BE2C (cell line): ENCODE measurements at places on chromosomes 11 and 22.

GRCh38 chr11:5124891-5125620 lies 13.1 kb downstream of the OR52A5 start:
- DNase-seq = no peak

DNA sequence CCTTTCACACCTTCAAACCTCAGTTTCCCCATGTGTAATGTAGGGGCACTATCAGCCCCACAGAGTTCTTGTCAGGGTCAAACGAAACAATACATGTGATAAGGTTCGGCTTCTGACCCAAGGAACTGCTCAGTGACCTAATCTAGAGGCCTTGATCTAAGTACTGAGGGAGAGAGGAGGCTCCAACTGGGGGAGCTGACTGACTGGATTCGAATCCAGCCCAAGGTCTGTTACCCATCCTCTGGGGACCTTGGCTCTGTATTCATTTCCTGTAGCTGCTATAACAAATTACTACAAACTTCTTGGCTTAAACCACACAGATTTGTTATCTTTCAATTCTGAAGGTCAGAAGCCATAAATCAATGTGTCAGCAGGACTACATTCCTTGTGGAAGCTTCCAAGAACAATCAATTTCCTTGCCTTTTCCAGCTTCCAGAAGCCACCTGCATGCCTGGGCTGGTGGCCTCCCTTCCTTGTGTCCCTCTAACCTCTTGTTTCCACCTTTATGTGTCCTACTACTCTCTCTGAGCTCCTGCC lies 10.7 kb upstream of the ANAPC15 start:
- no peak for DNase-seq

DNA sequence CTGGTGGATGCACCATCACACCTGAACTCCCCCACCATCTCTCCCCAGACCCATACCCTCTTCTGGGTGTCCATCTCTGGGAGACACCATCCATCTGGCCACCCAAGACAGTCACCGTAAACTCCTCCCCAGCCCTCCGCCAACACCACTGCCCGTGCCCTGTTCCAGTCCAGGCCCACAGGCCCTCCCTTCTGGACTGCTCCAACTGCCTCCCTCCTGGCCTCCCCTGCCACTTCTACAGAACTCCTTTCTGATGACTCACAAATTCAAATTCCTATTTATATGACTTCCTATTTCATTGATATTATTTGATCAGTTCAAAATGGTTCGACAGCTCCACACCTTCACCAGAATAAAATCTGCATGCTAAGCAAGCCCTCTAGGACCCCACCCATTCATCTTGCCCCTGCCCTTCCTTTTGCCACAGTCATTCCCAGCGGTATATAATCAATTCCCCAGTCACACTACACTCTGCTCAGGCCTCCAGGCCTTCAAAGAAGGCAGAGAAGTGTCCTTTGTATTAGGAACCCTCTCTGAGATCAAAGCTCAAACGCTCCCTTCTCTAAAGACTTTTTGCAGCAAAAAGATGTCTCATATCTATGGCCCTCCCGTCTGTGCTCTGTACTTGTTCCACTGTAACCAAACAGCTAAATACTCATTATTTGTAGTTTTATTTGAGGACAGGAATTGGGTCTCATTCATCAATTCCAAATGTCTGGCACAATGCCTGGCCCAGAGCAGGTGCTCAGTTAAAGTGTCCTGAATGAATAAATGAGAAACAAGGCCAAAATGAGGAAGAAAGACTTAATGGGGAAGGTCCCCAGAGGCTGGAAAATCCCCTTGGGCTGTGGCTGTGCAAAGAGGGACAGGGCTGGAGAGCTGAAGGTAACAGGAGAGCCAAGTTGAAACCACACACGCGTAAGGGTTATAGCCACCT lies 29.0 kb downstream of the MYH9 start:
- DNase-seq = no peak

GRCh38 chr22:26489447-26490036 lies 5.9 kb downstream of the SRRD start:
- no peak for DNase-seq

DNA sequence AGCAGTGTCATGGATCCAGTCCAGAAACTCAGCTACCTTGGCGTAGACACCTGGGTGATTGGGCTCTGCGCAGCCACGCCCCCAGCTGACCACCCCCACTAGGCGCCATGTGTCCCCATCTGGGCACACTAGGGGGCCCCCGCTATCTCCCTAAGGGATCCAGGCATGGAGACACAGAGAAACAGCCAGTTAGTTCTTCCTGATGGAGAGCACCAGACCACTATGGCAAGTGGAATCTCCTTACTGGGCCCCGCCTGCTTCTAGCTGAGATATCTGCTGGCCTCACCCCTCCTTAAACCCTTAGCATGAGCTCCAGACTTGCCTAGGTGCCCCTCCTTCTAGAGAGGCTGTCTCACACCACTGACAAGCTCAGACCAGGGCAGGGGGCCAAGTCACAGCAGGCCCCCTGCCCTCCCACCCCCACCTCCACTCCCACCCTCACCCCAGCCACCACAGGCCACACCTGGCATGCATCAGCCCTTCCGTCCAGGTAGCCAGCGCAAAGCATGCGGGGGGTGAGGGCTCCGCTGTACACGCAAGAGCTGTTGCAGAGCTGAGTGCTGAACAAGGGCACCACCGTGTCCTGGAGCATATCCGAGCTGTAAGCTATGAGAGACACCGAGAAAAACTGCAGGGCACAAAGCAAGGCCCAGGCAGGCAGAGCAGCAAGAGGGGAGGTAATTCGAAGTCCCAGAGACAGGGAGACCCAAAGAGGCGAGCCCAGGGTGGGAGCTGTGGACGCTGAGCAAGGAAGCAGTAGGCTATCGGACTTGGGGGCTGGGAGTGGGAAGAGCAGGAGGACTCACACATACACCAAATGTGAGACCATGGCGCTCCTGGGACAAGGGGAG lies 16.1 kb downstream of the TMPRSS5 start:
- no peak for DNase-seq

- DNase-seq = no peak
These were observed 32.0 kb downstream of the TRIM66 start for GRCh38 chr11:8650401-8650990.

GRCh38 chr11:4713241-4713640 lies 8.7 kb downstream of the MMP26 start:
- DNase-seq = no peak

GRCh38 chr22:42856865-42857704 lies at the start of gene ARFGAP3:
Gene ARFGAP3 (minus strand): TSS chr22:42857273. CDS start chr22:42857182, 91 bp downstream.
- peak; percentile 97 for DNase-seq

GRCh38 chr11:66859686-66860448 lies 3.0 kb downstream of the LRFN4 start:
- DNase-seq = no peak

- DNase-seq = peak; percentile 56
These were observed 12.6 kb upstream of the COX8A start for GRCh38 chr11:63961608-63962412.

- no peak for DNase-seq
These were observed 16.1 kb downstream of the TMEM25 start for GRCh38 chr11:118547132-118547531.

DNA sequence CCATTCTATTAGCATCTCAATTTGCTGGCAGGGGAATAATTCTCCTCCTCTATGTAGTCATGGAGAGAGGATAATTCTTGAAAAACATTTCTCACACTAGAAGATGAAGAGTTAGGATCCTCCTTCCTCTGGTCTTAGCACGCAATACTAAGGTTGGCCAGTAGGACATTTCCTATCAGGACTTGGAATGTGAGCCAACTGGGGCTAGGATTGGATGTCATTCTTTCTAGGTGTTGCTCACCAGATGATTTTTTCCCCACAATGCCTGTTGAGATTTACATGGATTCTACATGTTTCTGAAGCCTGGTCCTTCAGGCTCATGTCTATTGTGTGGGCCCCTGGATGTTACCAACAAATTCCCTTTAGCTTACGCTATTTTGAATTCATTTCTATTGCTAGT lies 28.0 kb downstream of the SLN start:
- DNase-seq = peak; percentile 18

GRCh38 chr22:33573479-33573878 lies 346.8 kb downstream of the LARGE1 start:
- DNase-seq = no peak

DNA sequence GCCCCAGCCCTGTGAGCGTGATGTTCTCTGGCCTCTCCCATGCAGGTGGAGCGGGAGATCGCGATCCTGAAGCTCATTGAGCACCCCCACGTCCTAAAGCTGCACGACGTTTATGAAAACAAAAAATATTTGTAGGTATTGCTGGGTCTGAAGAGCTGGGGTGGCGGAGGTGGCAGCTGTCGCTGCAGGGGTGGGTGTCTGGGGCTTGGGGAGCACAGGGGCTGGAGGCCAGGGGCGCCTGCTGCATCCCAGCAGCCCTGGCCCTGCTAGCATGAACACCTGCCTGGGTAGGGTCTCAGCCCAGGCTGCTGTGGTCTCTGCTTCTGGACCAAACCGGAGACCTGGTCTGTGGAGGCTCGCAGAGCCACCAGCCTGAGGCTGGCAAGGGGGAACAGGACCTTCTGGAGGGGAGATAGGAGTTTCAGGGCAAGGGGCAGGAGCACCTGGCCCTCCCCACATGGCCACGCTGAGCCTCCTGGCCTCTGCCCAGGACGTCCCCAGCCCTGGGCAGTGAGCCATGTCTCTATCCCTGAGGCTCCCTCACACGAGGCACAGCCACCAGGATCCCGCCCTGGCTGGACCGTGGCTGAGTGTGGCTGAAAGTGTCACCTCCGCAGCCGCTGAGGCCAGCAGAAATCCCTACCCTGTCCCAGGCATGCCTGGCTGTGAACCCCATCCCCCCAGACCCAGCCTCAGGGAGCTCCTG lies 48.2 kb downstream of the MOB2 start:
- DNase-seq = no peak

DNA sequence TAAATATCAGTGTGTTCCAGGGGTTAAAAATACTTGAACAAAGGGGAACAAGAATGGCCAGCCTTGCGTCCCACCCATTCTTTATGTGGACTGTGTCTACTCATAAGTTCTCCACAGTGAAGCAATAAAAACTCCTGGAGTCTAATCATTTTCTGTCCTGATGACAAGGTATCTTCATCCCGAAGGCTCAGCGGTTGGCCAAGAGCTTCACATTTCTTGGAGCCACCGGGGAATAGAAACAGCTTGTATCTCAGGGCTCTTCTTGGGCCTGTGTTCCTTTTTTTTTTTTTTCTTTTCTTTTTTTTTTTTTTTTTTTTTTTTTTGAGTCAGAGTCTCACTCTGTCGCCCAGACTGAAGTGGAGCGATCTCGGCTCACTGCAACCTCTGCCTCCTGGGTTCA lies 36.8 kb upstream of the ADORA2A start:
- DNase-seq = no peak

DNA sequence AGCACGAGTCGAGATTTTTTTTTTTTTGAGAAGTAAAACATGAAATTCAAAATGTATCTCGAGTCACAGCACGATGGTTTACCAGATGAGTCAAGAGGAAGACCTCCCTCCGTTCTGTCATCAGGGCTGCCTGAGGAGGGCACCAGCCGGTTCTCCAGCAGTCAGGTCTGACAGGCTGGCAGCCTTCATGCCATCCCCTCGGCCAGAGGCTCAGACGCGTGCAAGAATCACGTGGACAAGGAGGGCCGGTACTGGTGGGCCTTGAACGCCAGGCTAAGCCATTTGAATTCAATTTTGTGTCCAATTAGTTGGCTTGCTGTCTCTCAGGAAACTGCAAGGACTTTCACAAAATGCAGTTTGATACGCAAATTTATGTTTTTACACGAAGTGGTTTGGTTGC lies 1412.2 kb downstream of the BRD1 start:
- no peak for DNase-seq

DNA sequence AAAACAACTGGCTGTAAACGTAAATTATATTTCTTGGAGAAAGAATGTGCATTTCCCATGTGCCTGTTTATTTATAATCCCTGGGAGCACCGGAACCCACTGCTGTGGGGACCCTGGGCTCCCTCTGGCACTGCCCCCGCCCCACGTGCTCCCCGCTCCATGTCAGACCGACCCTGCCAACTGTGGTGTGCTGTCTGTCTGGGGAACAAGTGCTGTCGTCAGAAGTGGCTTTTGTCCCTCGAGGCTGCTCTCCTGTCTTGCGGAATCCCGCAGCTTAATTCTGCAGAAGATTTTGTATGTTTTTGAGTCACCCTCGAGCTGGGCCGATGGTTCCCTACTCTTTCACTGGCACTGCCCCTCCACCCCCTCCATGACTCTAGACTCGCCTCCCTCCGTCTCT lies 2.4 kb downstream of the LRRC10B start:
- no peak for DNase-seq

- peak; percentile 57 for DNase-seq
These were observed at the start of gene PVALB for GRCh38 chr22:36816636-36817524. Gene PVALB (minus strand): TSS chr22:36817035. CDS start chr22:36817005, 30 bp downstream.
